ENCODE measurements at places on chromosomes 11 and 22. TPM values are rescaled to one million over a fixed set of nuclear protein-coding genes. Genes with fewer than 3 reads are reported as not detected.

GRCh38 chr11:47148903-47149531, 27.7 kb downstream of the ARFGAP2 start:
- DNase-seq = no peak

DNA sequence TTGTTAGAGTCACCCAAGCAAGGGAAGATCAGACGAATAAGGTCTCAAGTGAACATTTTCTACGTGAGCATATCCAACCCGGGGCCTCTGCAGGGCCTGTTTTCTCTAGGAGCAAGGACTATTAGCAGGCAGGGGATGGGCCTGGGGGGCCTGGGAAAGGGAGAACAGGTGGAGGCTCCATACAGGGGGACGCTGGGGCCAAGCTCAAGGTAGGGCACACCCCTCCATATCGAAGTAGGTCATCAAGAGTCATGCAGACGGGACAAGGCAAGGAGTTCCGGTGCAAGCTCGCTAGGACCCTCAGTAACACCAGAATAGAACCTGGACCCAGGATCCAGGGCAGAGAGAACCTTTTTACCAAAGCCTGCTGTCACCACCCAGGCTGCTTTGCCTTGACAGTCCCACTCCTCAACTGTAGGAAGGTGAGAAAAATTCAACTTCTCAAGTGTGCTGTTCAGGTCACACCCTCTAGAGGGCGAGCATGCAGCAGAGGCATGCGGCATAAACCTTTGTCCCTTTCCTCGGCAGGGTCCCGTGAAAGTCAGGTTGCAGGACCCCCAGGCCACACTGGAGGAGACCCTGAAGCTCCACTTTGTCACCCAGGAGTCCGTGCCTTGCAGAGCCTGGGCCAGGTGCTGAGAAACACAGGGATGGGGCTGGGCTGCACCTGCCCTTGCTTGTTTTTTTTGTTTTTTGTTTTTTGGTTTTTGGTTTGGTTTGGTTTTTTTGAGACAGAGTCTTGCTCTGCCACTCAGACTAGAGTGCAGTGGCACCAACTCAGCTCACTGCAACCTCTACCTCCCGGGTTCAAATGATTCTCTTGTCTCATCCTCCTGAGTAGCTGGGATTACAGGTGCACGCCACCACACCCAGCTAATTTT, 8.6 kb upstream of the APOBEC3B start:
- DNase-seq = peak; percentile 80

- no peak for DNase-seq
Observed at GRCh38 chr11:118628861-118629549, 21.6 kb downstream of the PHLDB1 start.

Gene OSM
- total RNA-seq = 142 TPM

GRCh38 chr11:122883646-122883979, 1.1 kb downstream of the JHY start:
- DNase-seq = no peak

- no peak for DNase-seq
Observed at GRCh38 chr11:26493616-26494015, 78.4 kb downstream of the MUC15 start.

- no peak for DNase-seq
Observed at GRCh38 chr11:110951950-110952503, 239.8 kb upstream of the ARHGAP20 start.

DNA sequence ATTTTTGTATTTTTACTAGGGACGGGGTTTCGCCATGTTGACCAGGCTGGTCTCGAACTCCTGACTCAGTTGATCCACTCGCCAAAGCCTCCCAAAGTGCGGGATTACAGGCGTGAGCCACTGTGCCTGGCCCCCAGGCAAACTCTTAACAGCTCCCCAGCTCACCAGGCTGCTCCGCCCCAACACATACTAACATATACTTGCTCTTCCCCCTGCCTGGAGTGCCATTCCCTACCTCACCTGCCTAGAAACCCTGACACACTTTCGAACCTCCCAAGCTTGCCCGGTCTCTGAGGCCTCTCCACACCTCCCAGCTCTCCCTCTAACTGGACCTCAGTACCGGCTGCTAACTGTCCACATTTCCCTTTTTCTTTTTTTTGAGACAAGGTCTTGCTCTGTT, 8.5 kb downstream of the MAP4K2 start:
- no peak for DNase-seq

Measured in natural killer cell (primary cell).